Cerebellar nuclear complex (tissue), 1 donor: ENCODE measurements at places on chromosomes 1 and 21.

GRCh38 chr1:29640428-29640785 is 404.1 kb downstream of the PTPRU start:
- no peak for DNase-seq

- no peak for DNase-seq
These were observed 73.7 kb downstream of the UBE2T start for GRCh38 chr1:202268032-202268431.

GRCh38 chr1:19844731-19845495 is 29.8 kb upstream of the RNF186 start:
- no peak for DNase-seq

DNA sequence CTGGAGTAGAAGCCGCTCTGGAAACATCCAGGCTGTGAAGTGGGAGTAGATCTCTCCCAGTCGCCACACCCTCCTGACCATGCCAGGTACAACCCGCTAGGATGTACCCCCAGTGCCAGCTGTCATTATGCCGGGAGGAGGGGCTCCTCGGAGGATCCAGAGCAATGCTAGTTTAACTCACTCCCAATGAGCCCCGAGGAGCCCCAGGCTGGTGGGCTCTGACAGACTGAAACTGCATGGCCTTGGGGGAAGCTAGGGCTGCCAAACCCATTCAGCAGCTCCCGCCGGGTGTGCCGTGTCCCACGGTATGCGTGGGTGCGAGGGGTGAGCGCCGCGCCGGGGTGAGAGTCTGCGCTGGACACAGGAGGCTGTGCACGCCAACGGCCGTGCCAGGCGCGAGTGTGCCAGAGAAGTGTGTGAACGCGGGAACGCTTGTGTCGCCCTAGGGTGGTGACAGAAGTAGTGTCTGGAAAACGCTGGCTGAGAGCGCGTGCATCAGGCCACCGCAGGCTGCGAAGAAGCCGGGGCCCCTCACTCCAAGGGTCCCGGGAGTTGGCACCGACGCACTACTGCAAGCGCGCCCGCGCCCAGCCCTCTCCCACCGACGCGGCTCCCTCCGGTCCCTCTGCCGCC is 177.1 kb upstream of the EDN2 start:
- no peak for DNase-seq

- DNase-seq, result no peak
These were observed 18.9 kb downstream of the VN1R5 start for GRCh38 chr1:247274605-247275256.

- DNase-seq, result no peak
These were observed 738.8 kb downstream of the PTPRU start for GRCh38 chr1:29975036-29975694.

DNA sequence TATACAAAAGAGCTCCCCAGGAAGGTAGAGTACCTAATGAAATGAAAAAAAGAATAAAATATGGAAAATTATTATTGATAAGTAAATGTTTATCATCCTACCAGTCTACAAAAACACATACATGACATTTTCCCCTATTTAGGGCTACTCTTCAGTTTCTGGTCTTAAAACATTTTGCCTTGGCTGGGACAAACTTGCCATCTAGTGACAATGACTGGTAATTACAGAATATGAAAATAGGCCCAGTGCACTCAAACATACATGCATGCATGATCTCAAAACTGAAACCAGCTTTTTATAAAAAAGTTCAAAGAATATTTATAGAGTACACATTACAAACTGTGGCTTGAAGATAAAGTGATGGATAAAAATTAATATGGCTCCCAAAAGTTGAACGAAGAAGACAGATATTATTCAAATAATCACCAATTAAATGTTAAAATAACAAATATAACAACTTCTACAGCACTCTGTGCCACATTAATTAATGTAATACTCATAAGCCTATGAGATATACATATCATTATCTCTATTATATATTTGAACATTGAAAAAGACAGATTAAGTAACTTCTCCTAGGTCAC is 10.5 kb upstream of the RNPC3 start:
- no peak for DNase-seq

DNA sequence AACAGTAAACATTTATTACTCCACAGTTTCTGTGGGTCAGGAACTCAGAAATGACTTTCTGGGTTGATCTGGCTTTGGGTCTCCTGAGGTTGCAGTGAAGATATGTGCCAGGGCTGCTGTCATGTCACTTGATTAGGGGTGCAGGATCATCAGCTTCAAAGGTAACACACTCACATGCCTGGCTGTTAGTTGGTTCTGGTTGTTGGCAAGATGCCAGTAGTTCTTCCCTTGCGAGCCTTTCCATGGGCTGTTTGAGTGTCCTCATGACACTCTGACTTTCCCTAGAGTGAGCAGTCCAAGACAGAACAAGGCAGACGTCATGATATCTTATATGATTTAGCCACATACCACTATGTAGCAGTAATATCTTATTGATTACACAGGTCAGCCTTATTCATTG is 1.8 kb downstream of the SWT1 start:
- DNase-seq, result no peak

DNA sequence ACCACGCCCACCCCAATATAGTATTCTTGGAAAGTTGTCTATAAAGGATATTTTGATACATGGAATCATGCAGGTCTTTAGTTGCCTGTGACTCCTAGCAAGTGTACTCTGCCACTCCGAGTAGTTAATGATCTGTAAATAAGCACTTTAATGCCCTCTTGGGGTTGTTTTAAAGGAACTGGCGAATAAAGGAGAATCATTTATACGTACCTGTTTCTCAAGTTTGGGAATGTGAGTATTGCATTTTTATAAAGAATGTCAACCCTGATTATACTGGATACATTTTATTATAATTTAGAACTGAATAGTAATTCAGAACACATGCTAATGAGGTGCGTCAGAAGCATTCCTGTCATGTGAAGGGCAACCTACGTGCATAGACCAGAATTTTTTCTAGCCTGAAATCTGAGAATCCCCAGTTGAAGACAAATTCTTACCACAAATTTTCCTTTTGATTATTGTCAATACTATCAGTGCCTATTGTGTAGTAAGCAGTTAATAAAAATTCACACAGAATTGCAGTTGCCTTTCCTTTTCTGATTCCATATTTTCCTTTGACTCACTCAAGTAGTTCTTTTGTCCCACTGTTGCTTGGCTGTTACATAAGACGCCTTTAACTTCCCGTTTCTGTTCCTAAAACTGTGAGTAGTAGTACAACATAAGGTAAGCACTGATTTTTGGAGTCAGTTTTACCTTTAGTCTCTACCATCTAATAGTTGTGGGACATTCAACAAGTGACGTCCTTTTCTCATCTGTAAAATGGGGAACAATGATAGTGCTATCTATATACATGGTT is 5.1 kb downstream of the AHCYL1 start:
- no peak for DNase-seq

DNA sequence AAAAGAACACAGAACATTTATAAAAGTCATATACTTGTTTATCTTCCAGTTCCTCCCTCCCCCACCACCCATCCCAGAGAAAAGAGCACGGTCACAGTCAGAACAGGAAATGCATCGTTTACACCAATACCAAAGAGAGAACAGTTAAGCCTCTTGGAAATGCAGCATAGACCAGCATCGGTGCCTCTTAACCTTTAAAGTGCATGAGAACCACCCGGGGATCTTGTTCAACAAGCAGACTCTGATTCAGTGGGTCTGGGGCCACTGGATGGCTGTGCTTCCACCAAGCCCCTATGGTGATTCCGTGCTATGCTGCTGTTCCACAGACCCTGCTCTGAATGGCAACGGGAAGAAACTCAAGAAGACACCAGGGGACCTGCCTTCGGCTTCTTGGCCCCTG is 19.2 kb downstream of the FAM89A start:
- no peak for DNase-seq

DNA sequence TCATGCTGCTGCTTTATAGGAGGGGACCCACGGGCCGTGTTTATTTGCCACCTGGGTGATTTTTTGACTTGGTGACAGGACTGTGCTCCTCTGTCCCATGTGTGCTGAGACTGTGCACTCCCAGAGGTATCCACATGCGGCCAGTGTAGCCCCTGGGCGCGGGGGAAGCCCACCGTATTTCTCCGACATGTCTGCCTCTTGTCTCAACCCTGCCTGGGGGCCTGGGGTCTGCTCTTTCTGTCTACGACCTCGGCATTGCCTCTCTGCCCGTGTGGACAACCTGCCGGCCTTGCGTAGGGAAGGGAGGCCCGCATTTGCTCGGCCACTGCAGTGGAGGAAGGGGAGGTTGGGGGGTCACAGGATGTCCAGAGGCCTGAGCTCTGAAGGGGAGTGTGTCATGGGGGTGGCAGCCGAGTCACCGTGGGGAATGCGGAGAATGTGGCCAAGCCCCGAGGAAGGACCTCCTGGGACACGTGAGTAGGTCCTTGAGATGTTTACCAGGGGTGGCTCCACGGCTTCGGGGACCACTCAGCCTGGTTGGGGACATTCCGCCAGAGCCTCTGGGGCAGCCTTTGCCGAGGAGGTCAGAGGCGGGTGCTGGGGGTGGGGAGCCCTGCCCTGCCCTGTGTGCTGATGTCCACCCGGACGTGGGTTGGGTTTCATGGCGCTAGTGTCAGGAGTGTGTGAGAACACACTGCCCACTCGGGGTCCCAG is 11.0 kb downstream of the PRKCZ start:
- no peak for DNase-seq

DNA sequence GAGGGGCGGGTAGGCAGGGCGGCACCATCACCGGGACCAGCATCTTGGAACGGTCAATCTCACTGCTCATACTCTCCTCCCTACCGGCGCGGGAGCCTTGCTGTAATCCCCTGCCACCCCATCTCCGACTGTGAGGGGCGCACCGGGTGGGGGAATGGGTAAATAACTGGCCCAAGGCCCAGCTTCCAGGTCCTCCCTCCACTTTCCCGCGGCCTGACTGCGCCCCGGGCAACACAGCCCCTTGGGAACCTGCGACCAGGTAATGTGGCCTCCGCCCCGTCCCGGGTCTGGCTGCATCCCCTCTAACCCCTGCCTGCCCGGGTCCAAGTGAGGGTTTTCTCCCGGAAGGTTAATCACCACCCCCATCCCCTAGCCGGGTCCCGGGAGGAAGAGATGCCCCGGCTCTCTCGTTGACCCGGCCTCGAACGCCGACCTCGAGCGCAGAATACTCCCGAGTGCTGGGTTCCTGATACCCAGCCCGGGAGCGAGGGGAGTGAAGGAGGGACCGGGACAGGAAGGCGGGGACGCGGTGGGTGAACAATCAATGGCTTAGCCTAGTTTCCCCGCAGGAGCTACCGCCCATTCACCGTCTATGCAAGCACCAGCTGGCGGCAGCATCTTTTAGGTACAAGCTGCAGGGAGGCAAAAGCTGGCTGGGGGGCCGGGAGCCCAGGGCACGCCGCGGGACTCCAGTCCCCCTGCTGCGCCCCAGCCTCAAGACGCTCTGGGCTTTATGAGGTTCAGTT is 5.9 kb upstream of the LHX9 start:
- no peak for DNase-seq

DNA sequence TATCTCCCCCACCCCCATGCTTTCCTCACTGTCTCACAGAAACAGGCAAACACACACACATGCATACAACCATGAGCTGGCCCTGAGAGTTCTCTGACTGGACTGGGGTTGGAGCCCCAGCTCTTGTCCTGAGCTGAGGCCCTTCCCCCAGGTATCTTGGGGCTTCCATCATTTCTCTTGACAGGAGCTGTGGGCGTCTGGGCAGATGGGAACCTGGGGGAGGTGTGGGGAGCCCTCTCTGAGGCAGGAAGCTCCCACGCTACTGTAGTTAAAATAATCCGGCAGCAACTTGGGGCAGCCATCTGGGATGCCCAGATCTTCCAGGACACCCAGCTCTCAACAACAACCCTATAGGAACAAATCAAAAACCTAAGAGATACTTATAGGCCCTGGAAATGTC is 2.7 kb upstream of the KIF21B start:
- no peak for DNase-seq

DNA sequence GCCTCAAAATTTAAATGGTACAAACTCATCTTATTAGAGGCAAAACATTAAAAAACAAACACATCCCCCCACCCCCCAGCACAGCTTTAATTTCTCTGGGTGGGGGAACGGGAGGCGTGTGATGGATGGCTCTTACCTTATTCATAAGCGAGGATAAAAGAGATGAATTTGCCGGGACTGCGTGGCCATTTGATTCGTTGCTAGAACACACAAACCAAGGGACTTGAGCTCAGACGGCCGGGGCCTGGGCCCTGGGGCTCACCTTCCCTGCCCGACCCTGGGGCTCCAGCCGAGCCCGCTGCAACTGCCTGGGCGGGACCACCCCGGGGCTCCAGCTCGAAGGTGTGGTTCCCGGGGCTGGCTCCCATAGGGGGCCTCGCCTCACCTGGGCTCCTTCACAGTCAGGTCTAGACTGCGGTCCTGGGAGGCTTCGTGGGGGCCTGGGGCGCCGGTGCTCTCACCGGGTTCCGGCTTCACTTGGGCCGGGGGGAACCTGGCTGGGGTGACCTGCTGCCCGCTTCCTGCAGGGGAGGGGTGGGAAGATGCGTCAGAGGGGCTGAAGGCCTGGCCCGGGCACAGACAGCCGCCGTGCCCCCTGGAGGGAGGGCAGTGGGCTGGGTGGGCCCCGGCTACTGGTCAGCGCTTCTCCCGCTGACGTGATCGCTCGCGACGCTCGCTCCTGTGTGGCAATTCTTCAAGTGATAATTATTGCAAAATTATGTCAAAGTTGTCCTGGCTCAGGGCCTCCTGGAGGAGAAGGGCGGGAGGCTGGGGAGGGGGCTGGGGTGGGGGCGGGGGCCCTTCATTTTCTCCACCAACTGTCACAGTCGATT is 145.7 kb downstream of the CASZ1 start:
- DNase-seq, result no peak

DNA sequence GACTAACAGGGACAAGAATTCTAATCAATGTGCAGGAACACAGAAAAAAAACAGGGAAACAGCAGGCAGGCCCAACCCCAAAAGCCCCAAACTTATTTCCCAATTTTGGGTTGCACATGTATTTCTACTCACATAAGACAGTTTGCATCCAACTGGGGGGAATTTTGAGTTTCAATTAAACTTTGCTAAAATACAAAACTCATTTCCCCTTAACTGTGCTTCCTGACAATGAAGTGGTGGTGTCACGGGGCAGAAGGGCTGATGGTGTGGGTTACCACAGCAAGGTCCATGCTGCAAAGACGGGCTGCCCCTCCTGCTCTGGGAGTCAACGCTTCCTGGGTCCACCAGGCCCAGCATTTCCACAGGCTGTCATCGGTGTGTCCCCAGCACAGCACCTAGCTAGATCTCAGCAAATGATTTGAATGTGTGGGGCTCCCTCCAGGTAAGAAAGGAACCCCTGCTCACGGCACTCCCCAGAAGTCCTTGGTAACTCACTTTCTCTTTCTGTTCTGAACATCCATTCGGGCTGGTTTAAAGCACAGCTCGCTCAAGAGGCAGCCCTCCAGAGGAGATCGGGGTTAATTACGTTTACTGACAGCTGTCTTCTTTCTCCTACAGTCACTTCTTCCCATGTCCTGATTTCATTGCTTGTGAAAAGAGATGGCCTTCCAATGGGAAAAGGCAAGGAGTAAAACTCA is 27.4 kb downstream of the HIVEP3 start:
- DNase-seq, result no peak

- DNase-seq, result no peak
These were observed 44.4 kb downstream of the PTPN14 start for GRCh38 chr1:214506972-214507431.

- DNase-seq, result no peak
These were observed 31.0 kb upstream of the VWA5B1 start for GRCh38 chr1:20259646-20260045.

GRCh38 chr21:46168238-46168637 is 12.9 kb upstream of the FTCD start:
- no peak for DNase-seq
